ENCODE measurements at places on chromosomes 3 and 15.

GRCh38 chr3:171824116-171824515, 13.8 kb upstream of the PLD1 start:
- DNase-seq, result peak; percentile 85

DNA sequence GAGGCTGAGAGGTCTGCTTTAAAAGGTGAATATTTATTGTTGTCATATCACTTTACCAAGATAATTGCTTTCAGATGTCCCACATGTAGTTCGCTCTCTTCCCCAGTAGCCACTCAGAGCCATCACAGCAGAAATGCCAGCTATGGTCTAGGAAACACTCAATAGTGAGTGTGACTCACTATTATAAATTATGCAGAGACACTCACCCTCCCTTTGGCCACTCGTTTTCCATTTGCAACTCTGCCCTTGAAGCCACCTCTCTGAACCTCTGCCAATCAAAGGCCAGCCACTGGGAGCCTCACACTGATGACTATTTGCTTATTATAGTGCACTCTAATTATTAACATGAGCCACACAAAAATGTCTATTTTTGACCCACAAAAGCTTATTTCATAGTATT, 328.1 kb upstream of the ATP10A start:
- no peak for DNase-seq

DNA sequence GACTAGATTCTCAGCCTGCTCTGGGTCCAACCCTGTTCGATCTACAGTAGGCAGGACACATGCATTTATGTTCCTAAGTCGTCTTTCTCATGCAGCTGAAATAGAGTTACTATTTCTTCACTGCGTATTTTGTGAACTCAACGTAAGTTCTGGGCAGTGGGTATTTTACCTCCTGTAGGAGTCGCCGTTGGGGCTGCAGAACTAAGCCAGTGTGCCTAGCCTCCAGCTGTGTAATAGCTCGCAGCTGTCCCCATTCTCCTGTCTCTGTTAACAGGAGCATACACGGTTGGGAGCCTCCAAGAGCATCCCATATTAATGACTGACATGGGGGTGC, 58.4 kb upstream of the HRH1 start:
- no peak for DNase-seq

- no peak for DNase-seq
Observed at GRCh38 chr3:21919383-21919782, 168.4 kb upstream of the ZNF385D start.

DNA sequence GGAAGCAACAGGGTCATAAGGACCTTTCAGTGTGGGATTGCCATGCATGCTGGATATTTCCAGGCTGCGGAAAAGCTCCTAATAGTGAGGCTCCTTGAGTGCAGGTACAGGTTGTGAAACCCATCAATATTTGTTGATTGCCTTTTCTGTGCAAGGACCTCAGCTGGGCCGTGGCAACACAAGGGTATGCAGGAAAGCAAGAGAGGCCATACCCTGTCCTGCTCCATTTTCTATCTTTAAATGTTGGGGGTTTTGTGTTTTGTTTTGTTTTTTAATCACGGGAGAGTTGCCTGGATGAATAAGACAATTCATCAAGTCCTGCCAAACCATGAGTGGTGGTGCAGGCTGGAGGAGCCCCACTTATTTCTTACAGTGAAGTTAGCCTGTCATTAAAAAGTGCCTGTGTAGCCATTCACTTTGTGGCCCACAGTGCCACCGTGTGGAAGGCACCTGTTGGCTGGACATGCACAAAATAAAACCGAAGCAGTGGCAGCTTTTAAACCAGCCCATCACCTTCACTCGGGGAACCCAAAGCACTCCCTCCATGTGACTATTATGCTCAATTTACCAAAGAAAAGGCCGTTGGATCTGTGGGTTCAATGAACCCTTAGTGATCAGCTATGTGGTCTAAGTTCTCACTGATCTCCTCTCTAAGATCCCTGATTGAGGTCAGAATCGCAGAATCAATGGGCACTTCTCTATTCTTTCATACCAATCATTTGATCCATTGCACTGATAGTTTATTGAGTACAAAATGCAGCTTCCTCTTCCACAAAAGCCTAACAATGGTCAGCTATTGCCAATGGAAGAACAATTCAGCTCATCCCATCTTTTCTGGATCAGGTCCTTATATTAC, 42.2 kb downstream of the CLDN18 start:
- DNase-seq, result peak; percentile 30

DNA sequence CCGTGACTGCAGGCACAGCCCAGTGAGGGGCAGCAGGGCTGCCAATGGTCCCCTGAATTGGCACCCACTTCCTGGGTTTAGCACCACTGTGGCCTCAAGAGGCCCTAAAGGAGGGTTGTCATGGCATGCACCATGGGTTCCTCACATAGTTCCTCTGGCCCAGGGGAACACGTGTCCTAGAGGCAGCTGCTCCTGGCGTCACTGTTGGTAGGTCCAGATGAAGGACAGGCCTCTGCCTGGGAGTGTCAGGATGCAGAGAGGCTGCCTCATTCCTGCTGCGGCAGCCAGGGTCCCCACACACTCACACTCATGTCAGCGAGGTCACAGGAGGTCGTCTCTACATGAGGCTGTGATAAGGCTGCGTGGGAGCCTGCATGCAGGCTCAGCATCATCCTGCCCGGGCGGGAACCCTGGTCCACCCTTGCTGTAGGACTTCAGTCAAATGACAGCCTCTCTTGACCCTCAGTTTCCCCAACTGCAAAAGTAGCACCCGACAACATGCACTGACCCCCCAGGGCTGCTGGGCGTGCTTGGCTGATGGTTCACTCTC, 26.1 kb upstream of the SFMBT1 start:
- DNase-seq, result no peak

- DNase-seq, result no peak
Observed at GRCh38 chr3:110821586-110821985, 250.0 kb upstream of the NECTIN3 start.

DNA sequence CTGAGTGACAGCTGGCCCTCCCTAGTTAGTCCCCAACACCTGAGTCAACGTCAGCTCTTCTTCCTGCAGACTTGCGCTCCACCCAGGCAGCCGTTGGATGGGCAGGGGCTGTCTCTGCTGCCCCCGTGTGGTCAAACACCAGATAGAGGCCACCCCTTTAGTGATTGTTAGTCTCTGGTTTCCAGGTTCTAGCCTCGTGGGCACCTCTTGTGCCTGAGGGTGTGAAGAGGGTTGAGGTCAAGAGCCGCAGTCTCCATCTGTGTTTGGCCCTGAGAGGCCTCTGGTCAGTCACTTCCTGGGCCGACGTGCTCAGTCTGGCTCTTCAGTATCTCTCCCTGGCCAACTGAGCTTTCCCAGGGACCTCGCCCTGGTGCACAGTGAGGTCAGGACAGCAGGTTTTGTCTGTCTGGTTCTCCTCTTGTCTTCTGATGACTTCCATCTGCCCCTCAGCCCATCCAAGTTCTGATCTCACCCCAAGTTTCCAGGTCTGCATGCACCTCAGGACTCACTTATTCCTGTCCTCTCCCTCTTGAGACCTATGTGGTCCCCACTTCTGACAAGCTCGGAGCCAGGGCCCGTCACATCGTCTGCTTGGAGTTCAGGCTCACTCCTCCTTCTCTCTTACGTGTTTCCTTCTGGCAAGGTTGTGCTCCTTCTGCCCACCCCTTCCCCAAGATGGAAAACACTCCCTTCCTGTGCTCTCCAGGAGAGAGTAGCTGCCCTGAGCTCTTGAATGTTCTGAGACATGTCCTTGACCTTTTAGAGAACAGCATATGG, 20.9 kb downstream of the CD276 start:
- DNase-seq, result peak; percentile 69

- DNase-seq, result no peak
Observed at GRCh38 chr15:73962433-73962832, 29.7 kb downstream of the STOML1 start.

GRCh38 chr3:61358364-61358763, 107.1 kb upstream of the FHIT start:
- DNase-seq, result peak; percentile 95

- no peak for DNase-seq
Observed at GRCh38 chr15:60989696-60990095, 239.4 kb downstream of the RORA start.

- no peak for DNase-seq
Observed at GRCh38 chr3:38157595-38157994, 7.7 kb upstream of the OXSR1 start.

DNA sequence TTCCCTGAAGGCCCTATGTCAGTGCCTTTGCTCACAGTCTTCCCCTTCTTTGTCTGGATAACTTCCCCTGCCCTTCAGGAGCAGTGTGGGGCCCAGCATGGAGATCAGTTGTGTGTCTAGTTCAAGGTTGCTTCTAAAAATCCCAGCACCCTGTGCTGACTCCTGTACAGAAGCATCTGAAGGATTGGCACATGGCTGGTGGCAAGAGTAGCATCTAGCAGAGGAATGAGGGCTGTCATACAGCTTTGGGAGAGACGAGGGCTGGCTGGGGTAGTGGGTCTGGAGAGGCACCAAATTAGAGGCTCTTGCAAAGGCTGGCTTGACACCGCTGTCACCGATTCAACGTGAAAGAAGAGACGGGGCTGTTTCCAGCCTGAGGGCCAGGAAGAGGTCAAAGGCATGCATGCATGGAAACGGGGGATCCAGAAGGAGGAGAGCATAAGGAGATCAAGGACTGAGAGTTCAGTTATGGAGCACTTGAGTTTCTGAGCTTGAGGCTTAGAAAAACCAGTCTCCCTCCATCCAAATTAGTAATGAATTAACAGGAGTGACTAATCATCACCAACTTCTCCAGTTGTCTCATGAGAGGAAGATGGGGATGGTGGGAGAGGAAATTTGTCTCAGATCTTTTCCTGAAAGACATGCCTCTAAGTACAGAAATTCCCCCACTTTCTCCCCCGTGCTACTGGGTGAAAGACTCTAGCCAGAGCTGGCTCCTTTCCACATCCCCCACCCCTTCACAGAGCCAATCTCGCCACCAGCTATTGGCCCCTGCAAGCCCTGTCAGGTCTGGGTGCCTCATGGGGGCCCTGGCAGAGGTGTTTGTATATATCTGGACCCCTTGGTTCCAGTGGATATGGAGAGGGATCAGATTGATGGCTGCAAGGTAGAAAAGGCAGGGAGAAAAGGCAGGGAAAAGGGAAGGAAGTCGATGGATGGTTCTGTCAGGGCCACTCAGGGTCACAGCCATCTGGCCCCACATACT, 45.9 kb downstream of the SLCO2A1 start:
- no peak for DNase-seq

- DNase-seq, result peak; percentile 53
Observed at GRCh38 chr3:52742418-52743041, 28.2 kb downstream of the NEK4 start.

DNA sequence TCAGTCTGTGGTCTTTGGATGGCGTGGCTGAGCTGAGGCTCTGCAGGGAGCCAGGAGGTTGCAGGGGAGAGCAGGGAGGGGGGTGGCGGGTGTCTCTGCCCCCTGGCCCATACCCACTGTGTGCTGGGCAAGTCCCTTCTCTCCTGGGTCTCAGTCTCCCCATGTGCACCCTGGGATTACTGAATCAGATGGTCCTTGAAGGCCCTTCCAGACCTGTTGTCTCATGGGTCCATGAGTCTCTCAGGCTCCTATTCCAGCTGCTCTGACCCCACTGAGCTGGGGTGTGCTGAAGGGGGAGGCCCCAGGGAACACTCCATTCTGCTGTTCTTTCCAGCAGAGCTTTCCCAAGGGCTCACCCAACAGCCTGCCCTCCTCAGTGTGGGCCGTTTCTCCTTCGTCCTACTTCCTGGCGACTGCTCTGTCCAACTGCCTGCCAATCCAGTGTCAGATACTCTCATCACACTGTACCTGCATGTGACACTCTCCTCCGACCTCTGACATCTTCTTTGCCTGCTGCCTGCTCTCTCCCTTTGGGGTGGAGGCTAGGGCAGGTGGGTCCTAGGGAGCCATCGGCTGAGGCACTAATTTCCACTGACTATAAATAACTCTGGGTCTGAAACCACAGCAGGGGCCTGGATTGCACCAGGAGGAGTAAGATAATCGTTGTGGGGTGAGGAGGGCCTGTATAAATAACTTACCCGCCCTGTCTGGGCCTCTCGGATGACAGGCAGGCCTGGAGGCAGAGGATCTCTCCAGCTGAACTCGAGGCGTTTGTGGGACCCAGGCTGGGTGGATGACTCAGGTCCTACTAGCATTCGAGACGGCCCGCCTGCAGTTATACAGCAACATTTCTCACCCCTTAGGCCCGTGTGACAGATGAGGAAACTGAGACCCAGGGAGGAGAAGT, 67.1 kb downstream of the ATP2B2 start:
- DNase-seq, result no peak

DNA sequence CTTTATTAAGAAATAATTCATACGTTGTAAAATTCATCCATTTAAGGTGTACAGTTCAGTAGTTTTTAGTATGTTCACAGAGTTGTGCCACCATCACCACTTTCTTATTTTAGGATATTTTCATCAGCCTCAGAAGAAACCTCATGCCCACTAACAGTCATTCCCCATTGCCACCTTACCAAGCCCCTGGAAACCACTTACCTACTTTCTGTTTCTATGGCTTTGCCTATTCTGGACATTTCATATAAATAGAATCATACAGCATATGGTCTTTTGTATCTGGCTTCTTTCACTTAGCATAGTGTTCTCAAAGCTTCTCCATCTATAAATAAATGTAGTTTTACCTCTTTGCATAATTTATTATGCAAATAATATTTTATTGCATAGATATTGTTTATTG, 6.6 kb downstream of the FETUB start:
- no peak for DNase-seq

DNA sequence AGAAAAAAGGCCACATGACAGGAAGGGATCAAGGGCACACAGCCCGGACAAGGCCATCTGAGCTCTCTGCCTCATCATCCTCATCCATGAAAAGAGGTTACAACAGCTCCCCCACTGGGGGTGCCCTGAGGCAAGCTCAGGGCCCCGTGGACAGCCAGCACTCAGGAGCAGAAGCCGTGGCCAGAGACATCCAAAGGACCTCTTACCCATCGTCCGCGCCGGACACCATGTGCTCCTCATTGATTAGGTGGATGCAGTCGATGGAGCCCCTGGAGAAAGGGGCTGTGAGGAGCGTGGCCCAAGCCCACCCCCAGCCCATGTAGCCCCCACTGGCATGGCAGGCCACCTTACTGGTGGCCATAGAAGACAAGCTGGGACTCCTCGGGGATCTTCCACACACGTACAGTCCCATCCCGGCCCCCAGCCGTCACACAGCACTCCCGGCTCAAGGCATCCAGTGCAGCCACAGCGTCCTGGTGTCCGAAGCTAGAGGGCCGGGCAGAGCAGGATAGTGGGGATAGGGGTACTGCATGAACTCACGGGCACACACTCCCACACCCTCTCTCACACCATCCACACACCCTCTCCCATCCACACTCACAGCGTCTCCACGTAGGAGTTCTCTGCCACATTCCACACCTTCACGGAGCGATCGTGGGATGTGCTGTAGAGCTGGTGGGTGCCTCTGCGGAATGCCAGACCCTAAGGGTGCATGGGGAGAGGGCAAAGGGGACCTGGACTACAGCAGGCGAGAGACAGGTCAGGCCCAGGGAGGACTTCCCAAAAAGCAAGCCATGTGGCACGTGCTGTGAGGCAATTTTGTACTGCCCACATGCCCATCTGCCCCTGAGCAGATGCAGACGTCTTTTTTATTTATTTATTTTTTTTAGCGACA, 6.5 kb downstream of the RRP9 start:
- DNase-seq, result no peak

GRCh38 chr3:55006244-55006676, 78.4 kb upstream of the LRTM1 start:
- no peak for DNase-seq
